Motor neuron (in vitro differentiated cells): ENCODE measurements at places on chromosomes 11 and 22.

DNA sequence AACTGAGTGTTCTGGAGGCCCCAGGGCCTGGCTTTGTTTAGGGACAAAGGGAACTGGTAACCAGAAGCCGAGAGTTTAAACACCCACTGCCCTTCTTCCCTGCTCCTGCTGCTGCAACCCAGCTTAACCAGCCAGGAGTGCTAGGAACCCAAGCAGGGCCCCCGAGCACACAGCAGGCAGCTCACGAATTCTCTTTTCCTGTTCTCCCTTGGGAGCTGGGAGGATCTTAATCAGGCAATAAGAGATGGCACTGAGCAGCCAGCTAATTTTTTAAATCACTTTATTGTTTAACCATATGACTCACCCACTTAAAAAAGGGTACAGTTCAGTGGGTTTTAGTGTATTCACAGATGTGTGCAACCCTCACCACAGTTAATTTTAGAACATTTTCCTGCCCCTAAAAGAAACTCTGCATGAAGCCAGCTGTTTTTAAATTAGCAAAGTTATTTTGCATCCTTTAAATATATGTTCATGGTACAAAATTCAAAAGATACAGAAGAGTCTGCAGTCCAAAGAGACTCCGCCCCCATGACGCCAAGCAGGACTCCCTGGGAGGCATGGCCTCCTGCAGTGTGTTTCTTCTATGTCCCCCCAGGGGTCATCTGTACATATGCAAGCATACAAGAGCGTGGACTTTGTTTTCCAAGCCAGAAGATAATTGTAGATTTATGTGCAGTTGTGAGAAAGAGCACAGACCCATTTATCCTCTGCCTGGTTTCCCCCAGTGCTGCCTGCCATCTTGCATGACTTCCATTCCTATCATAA, 18.9 kb upstream of the PPP6R3 start:
- ATAC-seq = peak; percentile 75

DNA sequence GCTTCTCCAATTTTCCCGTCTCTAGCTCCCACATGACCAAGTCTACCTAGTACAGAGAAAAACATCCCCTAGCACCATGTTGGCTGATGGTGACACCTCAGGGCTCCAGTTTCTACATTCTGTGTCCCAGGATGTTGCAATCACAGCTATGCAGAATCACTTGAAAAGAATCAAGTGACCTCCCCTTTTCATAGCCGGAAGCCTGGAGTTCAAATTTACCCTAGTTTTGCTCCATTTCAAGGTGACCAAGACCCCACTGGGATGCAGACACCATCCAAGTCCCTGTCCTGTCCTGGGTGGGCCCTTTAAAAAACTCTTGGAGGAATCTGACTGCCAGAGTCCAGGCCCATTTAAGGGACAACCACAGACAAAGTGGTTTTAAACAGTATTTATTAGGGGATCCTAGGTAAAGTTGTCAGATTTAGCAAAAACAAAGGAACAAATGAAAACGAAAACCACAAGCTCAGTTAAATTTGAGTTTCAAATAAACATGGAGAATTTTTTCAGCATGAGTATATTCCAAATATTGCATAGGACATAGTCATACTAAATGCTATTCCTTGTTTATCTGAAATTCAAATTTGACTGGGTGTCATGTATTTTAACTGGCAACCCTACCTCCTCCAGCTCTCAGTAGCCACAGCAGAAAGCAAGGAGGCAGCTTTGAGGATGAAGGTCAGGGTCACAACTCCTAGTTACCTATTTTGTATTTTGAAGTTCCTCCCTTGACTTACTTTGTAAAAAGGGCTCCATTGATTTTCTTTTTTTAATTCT, 52.4 kb downstream of the MIAT start:
- no peak for ATAC-seq

DNA sequence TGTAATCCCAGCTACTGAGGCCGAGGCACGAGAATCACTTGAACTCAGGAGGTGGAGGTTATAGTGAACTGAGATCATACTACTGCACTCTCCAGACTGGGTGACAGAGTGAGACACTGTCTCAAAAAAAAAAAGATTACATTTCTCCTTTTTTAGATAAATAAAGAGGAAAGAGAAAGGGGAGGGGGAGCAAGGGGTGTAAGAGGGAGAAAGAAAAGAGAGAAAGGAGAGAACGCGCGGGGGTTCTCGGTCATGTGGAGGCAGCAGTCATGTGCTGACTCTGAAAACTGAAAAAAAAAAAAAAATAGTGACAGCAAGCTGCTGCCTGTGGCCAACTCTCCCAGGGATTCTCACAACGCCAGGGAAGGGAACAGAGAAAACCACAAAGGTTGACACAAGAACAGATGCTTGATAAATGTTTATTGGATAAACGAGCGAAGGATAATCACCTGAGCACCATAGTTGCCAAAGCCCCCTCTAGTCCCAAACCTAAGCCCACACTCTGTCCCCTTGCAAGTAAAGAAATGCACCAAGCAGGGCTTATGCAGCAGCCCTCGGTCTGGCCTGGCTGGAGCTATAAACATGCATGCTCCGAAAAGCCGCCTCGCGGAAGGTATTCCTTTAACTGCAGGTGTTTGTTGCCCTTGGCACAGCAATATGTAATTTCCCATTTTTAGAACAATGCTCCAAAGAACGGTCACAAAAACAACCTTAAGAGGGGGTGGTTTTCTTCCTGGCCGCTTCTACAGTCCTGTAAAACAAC, 14.5 kb downstream of the SCGB1A1 start:
- peak; percentile 84 for ATAC-seq

DNA sequence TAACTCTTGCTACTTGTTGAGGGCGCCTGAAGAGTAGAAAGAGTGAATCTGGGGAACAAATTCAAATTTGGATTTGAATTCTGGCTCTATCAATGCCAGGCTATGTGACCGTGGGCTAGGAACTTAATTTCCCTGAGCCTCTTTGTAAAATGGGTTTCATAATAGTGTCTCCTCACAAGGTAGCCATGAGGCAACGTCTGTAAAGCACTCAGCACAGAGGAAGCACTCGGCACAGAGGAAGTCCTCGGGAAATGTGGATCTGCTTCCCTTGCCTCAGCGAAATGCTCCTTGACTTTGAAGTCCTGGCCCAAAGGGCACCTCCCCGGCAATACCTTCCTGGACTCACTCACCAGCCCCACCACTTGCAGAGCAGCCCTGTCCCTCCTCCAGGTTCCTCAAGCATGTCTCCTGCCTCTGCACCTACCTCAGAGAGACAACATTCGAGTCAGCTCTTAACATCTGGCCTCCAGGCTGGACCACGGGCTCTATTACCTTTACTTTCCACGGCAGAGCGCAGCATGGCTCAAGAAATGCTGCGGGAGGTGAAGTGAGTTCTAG, 17.7 kb downstream of the CD6 start:
- no peak for ATAC-seq
